DMS153 (cell line): ENCODE measurements at places on chromosomes 3 and 15.
A peak's percentile ranks its signal among the peaks of the same experiment; 100 is the strongest.

DNA sequence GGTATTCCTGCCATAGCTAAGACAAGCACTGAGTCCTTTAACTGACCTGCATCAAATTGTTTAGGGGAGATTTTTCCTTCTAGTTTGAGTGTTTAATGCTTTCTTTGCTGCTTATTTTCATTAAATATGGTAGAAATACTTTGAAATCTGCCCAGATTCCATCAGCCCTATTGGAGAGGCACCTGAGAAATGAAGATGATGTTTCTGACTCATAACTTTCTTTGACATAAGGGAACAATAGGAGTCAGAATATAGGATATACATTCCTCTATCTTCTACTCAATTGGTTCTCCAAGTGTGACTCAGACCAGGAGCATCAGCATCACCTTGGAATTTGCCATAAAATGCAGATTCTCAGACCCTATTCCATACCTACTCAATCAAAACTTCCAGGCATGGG lies 27.4 kb downstream of the BTD start:
- DNase-seq = no peak

DNA sequence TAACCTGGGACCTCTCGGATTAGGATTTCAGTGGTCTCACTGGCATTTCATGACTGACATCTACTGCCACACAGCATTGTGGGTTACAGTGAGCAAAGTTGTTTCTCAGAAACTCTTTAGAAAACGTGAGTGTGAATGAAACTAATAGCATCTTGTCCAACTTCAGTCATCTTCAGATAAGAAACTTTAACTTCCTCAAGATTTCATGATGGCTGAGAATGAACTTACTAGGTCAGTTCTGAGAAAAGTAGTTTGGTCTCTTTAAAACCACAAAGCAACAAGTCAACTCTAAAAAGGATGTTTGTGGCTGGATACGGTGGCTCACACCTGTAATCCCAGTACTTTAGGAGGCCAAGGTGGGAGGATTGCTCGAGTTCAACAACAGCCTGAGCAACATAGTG lies 14.2 kb upstream of the HOMER2 start:
- DNase-seq = no peak

- DNase-seq = no peak
Observed at GRCh38 chr3:152335273-152335672, 66.5 kb downstream of the MBNL1 start.

DNA sequence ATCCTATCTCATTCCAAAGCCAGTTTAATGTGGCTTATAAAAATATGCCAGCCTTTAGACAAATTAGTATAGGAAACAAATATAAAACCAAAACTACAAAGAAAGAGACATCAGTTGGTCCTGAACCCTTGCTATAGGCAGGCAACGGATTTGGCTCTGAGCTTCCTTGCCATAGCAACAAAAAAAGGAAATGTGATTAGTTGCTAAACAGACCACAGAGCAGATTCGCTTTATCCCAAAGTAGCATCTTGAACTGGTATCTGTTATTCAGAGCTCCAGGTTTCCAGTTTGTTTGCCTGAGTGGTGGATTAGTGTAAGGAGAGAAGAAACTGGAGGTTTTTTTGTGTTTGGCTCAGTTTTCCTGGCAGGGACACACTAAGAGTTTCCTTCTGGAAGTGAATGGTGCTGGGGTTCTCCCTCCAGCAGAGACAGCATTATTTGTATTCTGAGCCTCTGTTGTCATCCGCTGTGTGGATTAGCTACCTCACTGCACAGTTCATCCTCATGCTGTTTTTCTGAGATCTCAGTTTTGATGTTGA lies 44.1 kb downstream of the CHST2 start:
- DNase-seq = no peak

DNA sequence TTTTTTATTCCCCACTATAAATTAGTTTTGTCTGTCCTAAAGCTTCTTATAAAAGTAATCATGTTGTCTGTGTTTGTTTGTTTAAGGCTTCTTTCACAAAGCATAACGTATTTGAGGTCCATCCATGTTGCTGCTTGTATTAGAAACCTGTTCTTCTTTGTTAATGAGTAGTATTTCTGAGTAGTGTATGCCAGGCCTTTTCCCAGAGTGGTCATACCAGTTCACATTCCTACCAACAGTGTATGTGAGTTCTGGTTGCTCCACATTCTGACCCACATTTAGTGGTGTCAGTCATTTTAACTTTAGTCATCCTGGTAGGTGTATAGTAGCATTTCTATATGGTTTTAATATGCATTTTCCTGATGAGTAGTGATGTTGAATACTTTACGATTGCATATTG lies 98.6 kb downstream of the NEO1 start:
- DNase-seq = no peak

DNA sequence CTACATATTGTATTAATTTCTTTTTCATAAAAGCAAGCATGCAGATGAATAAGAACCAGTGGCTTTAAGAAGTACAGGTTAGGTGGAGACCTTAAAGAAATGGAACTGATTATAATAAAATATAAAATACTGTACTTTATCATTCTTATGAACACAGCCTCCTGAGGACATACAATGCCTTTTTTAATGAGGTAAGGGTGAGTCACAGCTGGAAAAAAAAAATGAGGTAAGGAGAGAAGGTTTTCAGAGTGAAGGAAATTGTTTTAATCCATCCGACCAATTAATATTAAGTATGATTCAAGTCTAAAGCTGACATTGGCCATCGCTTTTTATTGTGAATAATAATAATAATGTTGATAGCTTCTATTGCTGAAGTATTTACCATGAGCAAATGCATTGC lies 170.3 kb upstream of the SOX2 start:
- no peak for DNase-seq

DNA sequence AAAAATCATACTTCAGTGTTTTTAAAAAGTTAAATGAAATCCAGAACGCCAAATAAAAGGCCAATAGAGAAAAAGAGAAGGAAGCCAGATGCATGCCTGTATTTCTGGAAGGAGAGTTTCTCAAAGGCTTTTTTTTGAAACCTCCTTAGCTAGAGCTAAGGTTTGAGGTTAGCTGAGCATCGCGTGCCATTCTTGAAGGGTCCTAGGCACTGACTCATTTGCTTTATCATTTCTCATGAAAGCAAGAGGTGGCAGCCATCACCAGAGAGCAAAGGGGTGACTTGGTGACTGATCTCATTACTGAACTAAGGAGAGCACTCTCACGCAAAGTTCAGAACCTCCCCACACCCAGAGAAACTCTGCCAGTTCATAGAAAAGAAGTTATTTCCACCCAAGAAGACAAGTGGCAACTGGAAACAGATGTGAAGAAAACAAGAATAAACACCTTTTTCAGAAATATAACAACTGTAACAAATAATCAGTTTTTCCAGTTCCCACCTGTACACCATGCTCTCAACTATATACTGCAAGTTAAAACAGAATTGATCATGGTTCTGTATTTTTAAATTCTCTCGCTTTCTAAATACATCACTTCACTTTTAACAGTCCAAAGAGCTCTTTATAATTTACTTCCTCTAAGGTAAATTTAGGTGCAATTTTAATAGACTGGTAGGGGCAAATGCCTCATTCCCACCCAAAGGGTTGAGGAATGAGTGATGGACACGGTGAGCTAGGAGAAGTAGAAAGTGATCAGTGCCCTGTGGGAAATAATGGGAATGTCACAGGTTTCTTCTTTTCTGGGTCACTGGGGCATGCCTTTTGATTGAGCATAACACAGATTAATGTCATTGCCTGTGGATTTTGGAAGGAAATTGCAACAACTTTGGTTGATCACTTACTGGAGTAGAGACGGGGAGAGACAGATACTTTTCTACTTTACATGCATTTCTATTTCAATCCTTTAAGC lies 24.7 kb downstream of the GPR15 start:
- DNase-seq = no peak

- no peak for DNase-seq
Observed at GRCh38 chr3:116020989-116021388, 397.7 kb downstream of the GAP43 start.

DNA sequence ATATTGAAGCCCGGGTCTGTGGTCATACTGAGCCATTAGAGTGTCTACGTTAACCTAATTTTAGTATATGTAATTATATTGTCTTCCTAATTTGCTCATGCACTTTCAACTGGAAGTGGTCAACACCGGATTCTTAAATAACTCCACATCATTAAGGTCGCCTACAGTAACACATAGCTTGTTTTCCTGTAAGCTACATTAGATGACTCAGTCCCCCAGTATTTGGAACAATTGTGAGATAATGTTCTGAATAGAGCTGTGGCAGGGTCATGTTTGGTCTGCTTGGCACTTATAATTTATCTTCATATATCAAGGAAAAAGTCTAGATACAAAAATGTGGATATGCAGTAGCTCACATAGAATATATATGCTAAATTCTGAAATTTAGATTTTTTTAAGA lies 486.2 kb downstream of the IGSF11 start:
- no peak for DNase-seq

- DNase-seq = no peak
Observed at GRCh38 chr15:90561344-90562244, 31.9 kb downstream of the CRTC3 start.

GRCh38 chr3:193207290-193208273 lies 33.4 kb upstream of the PLAAT1 start:
- DNase-seq = peak; percentile 85

- DNase-seq = no peak
Observed at GRCh38 chr15:51731549-51732267, 5.7 kb downstream of the LYSMD2 start.

- DNase-seq = no peak
Observed at GRCh38 chr3:66401157-66401550, 99.7 kb downstream of the LRIG1 start.

GRCh38 chr3:143973259-143974021 lies 1.8 kb downstream of the DIPK2A start:
- DNase-seq = no peak

GRCh38 chr3:5053021-5053831 lies 68.9 kb upstream of the ARL8B start:
- no peak for DNase-seq

GRCh38 chr3:140438736-140439470 lies 239.0 kb upstream of the TRIM42 start:
- DNase-seq = no peak

DNA sequence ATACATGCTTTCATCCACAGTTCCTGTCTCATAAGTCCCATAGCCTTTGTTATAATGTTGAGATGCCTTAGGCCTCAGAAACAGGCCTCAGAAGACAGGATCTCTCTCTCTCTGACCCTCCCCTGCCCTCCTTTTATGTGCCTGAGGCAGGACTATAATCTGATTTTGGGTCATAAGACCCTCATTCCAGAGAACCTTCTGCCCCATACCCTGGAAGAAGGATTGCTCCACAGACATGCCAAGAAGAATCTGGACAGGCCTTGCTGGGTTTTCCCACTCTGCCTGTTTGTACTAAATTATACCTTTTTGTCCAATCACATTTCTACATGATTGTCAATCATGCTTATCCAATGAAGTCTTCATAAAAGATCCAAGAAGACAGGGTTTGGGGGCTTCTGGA lies 57.2 kb upstream of the MME start:
- DNase-seq = no peak

DNA sequence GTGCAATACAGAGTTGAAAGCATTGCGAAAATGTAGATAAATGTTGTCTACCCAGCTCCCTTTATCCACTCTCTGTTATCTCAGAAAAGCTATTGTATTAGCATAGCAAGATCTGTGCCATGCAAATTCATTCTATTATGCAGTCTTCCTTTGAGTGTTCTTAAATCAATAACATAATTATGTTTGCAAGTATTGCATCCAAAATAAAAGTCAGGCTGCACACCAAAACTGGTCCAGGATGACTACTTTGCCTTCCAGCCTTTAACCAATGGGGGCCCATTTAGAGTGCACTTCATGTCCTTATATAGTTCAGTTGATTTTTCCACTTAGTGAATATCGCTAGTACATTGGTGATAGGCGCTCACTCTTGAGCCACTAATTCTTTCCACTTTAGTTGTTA lies 107.4 kb upstream of the MLF1 start:
- DNase-seq = peak; percentile 25

DNA sequence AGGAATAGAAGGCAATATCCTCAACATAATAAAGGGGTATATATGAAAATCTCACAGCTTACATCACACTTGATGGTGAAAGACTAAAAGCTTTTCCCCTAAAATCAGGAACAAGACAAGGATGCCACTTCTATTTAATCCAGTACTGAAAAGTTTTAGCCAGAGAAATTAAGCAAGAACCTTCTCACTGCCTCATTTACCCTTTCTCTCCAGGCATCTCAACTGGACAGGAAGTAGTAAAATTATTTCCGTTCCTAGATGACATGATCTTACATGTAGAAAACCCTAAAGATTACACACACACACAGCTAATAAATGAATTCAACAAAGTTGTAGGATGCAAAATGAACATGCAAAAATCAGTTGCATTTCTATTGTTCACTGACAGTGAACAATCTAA lies 11.2 kb downstream of the SCAP start:
- no peak for DNase-seq

DNA sequence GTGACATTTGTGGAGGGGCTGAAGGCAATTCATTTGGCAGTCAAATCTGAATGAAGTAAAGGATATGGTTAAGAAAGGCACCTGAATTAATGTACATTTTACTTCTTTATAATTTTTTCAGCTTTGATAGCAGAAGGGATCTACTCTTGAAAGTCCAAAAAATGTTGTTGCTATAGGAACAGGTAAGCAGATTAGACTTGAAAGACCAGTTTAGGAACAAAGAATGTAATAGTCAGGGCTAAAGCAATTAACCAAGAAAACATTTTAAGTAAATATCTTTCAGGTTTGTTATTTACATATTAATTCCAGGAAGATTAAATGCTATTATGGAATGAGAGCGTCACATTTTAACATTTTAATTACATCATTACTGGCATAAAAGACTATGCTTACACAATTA lies 1.1 kb downstream of the ATP13A4 start:
- DNase-seq = no peak

DNA sequence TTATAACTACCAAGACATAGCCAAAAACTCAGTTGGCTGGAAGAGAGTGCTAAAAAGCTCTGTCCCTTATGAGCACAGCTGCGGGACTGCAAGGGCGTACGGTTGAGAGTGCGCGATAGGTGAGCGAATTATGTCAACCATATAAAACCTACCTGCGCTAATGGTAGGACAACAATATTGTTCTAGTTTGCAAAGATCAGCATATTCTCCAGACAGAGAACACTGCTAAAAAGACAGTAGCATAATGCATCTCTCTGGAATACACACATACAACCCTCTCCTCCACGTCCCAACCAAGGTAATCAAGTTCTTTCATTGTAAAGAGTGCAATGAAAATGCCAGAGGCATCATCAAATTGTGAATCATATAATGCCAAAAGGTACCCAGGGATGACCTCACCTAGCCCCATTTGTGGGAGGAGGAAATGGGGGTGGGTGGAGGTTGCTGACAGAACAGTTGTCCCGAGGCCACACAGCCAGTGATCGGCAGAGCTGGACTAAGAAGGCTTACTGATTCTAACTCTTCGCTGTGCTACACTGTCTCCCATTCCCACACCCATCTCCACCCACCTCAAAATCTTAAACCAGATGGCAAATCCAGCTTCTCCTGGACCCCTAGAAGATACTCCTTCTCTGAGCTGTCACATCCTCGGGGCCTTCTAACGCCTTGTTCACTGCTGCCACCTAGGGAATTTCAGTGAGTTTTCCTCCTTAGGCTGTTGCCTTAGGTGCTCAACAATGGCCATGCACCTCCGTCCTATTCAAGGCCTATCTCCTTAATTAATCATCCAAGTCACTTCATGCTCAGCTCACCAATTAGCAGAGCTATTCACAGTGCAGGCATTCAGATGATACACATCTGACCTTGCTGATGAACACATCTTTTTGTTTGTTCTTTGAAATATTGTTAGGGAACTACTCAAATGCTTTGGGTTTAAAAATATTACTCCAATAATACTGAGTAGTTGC lies 60.7 kb downstream of the RPL22L1 start:
- peak; percentile 42 for DNase-seq
